ENCODE measurements at places on chromosomes 2 and 18.

GRCh38 chr18:65735155-65735554, 15.7 kb upstream of the CDH7 start:
- DNase-seq: no peak

DNA sequence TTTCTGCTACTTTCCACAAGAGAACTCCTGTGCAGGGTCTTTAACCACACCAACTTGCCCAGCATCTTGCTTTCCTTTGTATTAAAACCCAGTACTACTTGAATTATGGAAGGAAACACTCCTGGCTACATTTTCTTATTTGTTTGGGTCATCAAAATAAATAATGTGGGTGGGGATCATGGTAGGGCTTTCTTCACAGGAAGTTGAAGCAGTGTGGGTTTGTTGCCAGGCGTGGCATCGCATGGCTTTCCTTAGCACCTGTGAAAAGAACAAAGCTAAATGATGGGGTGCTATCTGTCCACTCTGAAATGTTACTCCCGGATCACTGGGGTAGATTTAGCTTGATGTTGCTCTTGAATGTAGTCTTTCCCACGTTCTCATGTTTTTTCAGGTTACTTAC, 18.7 kb downstream of the ARHGAP25 start:
- peak; percentile 27 for DNase-seq

- no peak for DNase-seq
Measured at GRCh38 chr2:47221946-47222345, 66.8 kb upstream of the STPG4 start.

GRCh38 chr2:225164401-225165050, 122.3 kb upstream of the DOCK10 start:
- no peak for DNase-seq

- DNase-seq: no peak
Measured at GRCh38 chr2:26946841-26947784, 23.3 kb upstream of the MAPRE3 start.

- DNase-seq: no peak
Measured at GRCh38 chr18:53541924-53542323, 682.5 kb downstream of the MBD2 start.

- no peak for DNase-seq
Measured at GRCh38 chr2:137741784-137742362, 222.4 kb upstream of the HNMT start.

DNA sequence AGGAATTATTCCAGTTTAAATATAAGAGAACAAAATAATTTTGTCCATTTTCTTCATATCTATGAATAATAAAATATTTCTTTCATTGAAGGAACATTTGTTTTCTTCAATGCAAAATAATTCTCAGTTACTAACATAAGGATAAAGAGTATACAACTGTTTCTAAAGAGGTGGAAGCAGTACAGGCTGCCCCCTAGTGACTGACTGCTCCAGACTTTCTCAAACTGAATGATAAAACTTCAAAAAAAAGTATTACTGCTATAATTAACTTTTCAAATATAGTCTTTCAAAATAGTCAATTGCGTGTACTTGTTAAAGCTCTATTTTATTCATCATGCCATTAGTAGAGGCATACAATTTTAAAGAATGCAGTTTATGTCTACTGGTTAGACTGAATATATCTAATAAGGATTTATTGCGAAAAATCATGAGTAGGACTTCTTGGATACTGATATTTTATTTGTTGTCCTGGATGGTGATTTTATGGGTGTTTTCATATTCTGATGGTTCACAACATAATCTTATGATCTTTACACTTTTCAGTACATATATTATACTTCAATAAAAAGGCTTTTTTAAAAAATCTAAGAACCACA, 100.1 kb downstream of the WDPCP start:
- DNase-seq: peak; percentile 24

DNA sequence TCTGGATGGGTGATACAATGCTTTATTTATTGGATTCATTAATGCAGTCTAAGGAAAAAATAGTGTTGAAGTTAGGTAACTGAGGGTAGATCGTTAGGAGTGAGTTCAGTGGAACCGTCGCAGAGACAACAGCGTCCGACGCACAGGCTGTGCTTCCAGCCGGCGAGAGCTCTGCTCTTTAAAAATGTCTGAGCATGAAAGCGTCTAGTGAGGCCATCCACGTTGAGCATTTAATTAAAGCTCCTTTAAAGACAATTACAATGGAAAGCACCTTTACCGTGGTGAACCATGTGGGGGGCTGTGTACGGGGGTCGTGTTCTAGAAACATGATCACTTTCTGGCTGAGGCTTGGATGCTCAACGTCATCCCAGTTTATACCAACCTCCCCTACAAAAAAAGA, 822.7 kb downstream of the GALR1 start:
- DNase-seq: no peak

DNA sequence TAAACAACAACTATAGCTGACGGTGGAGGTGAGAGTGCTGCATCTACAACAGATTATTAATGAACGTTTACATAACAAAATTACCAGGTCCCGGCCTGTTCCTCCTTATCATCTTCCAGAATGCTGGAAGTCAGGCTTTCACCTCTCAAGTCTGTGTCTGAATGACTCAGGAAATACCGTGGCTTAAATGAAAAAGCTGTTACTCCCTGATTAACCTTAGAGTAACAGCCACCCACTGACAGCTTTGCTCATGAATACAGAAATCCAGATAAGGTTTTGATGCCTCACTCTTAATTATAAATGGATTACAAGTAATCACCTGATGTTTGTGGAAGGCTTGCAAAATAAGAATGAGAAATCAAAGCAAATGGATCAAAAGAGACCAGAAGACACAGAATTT, 885.3 kb upstream of the CELF4 start:
- no peak for DNase-seq

GRCh38 chr2:160940699-160941098, 219.5 kb upstream of the TANK start:
- no peak for DNase-seq

DNA sequence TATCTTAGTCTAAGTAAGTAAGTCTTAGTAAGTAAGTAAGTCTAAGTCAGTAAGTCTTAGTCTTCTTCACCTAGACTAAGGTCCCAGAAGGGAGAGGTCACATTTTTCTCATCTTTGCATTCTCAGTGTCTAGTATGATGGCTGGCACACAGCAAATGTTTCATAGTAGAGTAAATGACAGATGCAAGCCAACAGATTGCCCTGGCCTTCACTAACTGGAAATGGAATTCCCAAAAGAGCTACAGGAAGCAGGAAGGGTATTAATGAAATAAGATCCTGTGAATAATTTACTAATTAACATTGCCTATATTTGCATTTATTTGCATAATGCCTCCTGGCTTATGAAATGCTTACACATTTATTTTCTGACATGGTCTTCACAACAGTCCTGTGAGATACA, 221.6 kb downstream of the RAD51AP2 start:
- DNase-seq: no peak

DNA sequence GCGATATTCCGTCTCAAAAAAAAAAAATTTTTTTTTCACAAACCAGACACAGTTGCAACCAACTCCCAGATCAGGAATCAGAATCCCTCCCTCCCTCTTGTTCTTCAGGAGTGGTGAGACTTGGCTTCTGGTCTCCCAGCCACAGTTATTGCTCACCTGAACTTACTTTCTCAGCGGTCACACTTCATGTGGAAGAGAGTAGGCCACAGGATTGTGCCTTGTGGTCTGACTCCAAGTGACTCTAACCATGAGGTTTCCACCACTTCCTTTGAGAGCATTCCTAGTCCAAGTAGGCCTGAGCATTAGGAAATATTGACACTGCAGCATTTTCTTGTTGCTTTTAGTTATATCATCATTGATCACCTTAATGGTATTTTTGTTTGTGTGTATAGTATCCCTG, 12.1 kb downstream of the FMNL2 start:
- DNase-seq: no peak

DNA sequence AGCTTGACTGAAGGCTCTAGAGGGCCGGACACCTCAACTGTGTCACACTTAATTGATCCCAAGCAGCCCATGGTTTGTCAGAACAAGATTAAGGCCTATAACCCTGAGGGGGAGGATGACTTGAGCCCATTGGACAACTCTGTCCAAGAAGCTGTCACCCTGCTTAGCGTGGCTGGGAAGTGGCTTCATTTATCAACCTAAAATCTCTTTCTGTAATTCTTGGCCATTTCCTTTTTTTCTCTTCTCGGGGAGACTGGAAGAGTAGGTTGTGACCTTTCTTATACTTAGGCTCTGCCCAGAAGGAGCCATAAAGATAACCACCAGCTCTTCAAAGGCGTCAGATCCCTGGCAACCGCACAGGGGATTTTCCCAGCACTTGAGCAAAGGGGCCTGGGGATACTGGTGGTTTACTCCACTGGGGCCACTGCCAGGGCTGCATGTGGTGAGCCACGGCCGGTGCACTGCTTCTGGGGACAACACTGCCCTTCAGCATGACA, 265.5 kb downstream of the CYRIA start:
- DNase-seq: no peak

DNA sequence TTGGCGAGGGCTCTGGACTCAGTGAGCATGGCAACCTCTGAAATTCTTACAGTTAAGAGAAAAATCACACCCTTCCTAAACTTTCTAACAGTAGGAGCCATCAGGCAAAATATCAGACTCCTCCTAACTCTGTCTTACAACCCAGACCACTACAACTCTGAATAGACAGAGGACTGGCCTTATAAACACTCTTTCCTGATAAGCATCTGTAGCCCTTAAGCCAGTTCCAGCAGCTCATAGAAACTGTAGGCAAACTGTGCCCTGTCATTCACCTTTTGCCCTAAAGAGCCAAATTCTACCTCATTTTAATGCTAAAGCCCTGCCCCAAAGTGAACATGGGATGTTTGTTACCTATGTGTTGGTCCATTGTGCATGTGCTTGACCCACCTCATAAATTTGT, 304.8 kb downstream of the ALK start:
- no peak for DNase-seq

DNA sequence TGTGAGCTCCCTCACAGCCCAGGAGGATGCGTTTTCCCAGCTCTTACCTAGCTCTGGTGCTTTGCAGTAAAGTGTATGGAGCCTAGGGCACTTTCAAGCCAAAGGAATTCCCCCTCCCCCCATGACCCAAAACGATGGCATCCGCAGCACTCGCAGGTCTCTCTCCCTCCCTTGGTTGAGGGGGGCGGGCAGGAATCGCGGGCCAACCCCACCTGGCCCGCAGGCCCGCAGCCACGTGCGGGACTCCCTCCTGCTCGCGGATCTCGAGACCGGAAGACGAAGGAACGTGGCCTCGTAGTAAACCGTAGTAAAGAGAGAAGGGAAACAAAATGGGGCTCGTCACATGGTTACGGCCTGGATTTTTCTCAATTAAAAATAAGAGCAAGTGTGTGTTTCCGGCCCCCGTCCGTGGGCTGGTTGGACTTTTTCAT, 8.5 kb downstream of the IRS1 start:
- DNase-seq: no peak

DNA sequence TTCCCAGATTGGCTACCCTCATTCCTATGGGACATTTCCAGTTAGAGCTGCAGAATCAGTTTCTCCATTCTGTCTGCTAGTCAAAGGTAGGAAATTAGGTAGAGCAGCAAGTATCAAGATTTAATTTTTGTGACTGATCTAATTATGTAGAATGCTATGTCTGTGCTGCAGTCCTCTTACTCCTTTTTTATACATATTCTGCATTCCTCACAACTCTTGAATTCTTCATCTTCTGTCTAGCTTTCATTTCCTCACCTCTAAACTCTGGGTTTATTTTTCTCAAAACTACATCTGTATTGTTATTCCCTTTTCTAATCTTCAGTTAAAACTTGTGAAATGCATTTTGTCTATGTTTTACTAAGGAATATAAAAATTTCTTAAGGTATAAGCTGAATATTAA, 8.6 kb downstream of the SGO2 start:
- no peak for DNase-seq

DNA sequence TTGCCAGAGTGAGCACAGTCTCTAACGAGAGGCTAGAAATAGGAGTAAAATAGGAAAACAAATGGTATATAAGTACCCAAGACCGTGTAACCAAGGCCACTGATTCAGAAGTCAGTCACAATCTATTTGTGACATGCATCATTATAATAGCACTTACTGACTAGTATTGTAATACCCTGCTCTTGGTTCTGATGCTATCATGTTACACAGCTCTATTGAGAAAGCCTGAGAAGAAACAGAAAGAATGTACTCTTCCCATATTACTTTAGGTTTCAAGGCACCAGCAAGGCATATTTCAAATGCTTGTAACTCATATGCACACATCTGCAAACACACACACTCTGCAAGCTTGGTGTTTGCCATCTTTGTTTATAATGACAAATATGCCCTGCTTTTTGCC, 746.4 kb downstream of the SLC4A3 start:
- DNase-seq: no peak

- no peak for DNase-seq
Measured at GRCh38 chr2:199693861-199694260, 157.1 kb downstream of the FTCDNL1 start.

GRCh38 chr2:208546107-208546506, 139.5 kb downstream of the PTH2R start:
- DNase-seq: no peak

GRCh38 chr2:2880938-2881337, 496.7 kb downstream of the EIPR1 start:
- DNase-seq: no peak
